Brain (organoid and tissue), 16 donors: ENCODE measurements at places on chromosomes 5 and 9.

- DNase-seq: no peak
Measured at GRCh38 chr5:76625087-76625815, 2.0 kb upstream of the F2RL2 start.

DNA sequence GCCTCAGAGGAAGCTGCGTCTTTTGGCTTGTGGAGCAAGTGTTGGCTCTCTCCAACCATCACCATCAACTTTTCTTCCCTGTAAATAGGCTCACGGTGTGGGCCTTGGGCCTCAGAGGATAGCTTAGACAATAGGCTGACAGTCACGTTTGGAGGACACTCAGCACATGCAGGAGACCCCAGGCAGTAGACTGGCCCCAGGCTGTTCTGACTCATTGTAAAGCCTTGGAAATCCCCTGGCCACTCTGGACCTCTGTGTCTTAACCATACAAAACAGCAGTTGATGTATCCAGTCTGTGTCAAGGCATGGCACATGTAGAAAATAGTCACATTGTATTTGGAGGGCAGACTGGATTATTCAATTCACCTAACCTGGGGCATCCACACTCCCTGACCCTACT is 18.6 kb downstream of the CD74 start:
- no peak for DNase-seq

- DNase-seq: no peak
Measured at GRCh38 chr9:93651521-93651950, 75.2 kb downstream of the PHF2 start.

GRCh38 chr9:87830446-87830845 is 52.2 kb upstream of the SPATA31E1 start:
- DNase-seq: no peak

- no peak for DNase-seq
Measured at GRCh38 chr9:136309806-136310220, 5.9 kb upstream of the CCDC187 start.

- DNase-seq: no peak
Measured at GRCh38 chr9:129182625-129183494, 4.8 kb upstream of the IER5L start.

- peak; percentile 42 for DNase-seq
Measured at GRCh38 chr9:114460513-114461199, 44.6 kb downstream of the WHRN start.

GRCh38 chr9:137984520-137985257 is 107.1 kb downstream of the CACNA1B start:
- DNase-seq: no peak

- DNase-seq: no peak
Measured at GRCh38 chr5:80439213-80439612, 31.3 kb downstream of the ZFYVE16 start.

- DNase-seq: no peak
Measured at GRCh38 chr9:9410736-9411135, 1202.1 kb downstream of the PTPRD start.

GRCh38 chr9:106752581-106752980 is 110.4 kb upstream of the ZNF462 start:
- no peak for DNase-seq

GRCh38 chr5:174617285-174617684 is 107.1 kb upstream of the MSX2 start:
- DNase-seq: no peak

GRCh38 chr5:176781054-176781375 is 29.3 kb upstream of the UNC5A start:
- peak; percentile 77 for DNase-seq

- no peak for DNase-seq
Measured at GRCh38 chr5:126446498-126447224, 23.5 kb downstream of the GRAMD2B start.

GRCh38 chr9:124707666-124708065 is 63.4 kb downstream of the NR6A1 start:
- DNase-seq: no peak

GRCh38 chr9:125343518-125344275 is 82.1 kb downstream of the GAPVD1 start:
- peak; percentile 57 for DNase-seq

- DNase-seq: no peak
Measured at GRCh38 chr5:154284433-154284832, 93.9 kb downstream of the GALNT10 start.

- no peak for DNase-seq
Measured at GRCh38 chr5:119009131-119009530, 20.8 kb upstream of the DTWD2 start.

- no peak for DNase-seq
Measured at GRCh38 chr5:67963789-67964519, 251.6 kb upstream of the PIK3R1 start.

- DNase-seq: no peak
Measured at GRCh38 chr9:87711857-87712800, 13.8 kb upstream of the CTSL start.

GRCh38 chr9:128809036-128809599 is 9.2 kb upstream of the ENDOG start:
- no peak for DNase-seq

- DNase-seq: peak; percentile 51
Measured at GRCh38 chr5:5270958-5271785, 131.0 kb downstream of the ADAMTS16 start.

DNA sequence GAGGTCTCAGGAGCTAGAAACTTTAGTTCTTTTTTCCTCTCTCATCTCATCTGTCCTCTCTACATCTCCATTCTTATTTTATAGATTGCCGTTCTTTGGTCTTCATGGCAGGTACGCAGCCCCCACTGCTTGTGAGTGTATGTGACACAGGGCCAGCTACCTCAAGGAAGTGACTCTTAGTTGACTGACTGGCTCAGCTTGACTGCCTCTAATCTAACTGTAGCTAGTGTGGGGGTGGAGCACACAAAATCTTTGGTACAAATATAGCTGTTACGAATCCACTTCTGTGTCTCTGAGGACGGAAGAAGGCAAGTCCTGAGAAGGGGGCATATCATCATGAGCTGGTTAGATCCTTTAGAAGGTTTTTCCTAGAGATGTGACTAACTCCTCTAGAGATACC is 19.8 kb upstream of the SPTAN1 start:
- DNase-seq: no peak

GRCh38 chr5:172095368-172096206 is 89.1 kb upstream of the FBXW11 start:
- DNase-seq: no peak

DNA sequence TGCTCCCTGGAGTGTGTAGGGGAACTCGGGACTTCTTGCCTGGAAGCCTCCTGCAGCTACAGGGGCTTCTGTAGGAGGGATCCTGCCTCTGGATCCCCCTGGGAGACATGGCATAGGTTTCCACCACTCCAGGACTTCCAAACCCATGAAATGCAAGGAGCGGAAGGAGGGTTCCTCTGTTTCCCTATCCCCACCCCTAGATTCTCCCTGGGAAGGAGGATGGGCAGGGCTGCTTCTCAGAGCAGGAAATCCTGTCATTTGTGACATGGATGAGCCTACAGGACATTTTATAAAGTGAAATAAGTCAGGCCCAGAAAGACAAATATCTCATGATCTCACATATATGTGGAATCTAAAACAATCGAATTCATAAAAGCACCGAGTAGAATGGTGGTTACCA is 23.5 kb upstream of the SLC25A48 start:
- no peak for DNase-seq

GRCh38 chr9:136616948-136617695 is 45.6 kb upstream of the EGFL7 start:
- DNase-seq: no peak

- no peak for DNase-seq
Measured at GRCh38 chr5:74095871-74096270, 469.9 kb downstream of the ARHGEF28 start.

DNA sequence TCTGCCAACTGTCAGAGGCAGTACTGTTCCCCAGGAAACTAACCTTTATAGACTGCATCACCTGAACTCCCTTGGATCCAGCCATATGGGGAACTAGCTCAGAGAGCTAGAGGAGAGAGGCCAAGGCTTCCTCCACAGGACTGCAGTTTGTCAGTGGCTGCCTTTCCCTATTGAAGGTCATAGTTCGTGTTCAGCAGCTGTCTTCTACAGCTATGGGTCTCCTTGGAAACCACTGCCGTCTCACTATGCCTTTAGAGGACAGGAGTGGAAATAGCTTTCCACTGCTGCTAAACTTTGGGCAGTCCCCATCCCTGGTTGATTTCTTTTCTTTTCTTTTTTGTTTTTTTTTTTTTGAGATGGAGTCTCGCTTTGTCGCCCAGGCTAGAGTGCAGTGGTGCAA is 4.4 kb upstream of the SLIT3 start:
- DNase-seq: no peak

DNA sequence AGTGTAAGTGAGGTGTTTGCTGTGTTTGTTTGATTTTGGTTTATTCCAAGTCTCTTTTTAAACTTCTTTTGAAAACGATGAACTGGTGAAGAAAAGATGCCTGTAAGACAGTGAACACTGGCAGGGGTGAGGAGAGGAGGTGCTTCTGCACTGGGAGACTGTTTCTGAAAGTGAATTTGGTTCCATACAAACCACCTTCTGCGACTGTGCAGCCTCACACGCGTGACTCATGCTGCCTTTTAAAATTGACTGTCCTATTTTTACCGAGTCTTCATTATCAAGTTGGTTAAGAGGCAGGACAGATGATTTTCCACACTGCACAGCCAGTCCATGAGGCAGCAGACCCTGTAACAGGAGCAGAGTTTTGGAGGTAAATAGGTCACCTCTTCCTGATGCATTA is 340.6 kb downstream of the MTRR start:
- no peak for DNase-seq

DNA sequence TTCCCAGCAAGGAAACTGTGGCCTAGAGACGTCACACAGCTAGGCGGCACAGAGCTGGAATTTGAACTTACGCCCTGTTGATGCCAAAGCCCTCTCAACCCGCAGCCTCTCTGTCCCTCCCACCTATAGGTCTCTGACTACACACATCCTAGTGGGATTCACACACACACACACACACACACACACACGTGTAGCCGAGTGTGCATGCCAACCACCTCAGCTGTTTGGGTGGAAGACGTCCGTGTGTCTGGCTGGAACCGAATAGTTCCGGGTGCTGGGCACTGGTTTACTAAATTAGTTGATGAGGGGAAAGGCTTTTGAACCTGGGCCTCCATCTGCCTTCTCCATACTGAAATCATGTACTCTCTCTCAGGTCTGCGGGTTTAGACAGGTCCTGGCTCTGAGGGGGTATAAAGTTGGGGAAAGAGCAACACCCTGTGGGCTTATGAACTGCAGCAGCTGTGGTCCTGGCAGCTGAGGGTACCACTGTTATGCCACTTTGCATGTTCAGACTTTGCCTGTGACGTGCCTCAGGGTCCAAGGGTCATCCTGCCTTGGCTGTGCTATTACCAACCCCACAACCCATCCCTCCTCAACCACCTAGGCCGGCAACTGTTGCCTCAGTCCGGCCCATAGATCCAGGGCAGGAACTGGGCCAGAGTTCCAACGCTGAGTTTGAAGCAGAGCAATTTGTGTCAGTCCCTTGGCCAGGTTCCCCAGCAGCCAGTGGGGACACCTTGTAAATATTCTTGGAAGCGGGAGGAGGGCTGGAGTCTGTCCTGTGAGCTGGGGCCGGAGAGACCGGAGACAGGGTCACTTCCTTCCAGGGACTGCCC is 50.5 kb downstream of the PSD2 start:
- no peak for DNase-seq

DNA sequence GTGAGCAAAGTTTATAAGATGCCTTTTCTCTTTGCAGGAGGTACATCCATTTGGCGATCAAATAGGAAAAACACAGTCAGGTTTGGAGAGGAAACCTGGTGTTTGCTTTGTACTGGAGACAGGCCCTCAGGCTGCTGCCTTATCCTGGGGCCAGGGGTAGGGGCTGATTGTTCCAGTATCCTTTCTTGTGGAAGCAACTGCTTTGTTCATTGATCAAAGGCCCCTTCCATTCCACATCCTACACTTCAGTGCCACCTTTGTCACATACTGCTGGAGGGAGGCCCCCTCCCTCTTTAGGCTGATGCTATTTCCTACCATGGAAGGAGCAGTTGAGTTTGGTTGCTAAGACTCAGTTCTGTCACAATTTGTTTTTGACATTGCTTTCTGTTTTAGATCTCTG is 778.1 kb downstream of the TLR4 start:
- no peak for DNase-seq

GRCh38 chr5:56815658-56816545 is 553 bp downstream of the MAP3K1 start:
- peak; percentile 50 for DNase-seq

DNA sequence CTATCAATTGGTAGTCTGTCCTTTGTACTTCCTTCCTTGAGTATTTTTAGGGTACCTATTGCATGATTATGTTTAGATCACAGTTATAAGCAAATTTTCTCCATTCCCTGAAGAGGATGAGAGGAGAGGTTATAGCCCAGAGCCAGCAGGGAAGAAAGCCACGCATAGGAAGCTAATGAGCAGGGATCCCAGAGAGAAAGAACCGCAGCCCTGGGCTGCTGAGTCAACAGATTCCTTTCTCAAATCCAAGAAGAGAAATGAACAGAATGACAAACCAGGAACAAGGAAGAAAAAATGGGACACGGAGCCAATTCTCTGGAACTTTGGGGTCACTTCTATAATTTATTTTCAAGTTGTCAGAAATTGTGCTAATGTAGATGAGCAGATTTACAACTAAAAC is 284.5 kb downstream of the RFX3 start:
- DNase-seq: peak; percentile 18

DNA sequence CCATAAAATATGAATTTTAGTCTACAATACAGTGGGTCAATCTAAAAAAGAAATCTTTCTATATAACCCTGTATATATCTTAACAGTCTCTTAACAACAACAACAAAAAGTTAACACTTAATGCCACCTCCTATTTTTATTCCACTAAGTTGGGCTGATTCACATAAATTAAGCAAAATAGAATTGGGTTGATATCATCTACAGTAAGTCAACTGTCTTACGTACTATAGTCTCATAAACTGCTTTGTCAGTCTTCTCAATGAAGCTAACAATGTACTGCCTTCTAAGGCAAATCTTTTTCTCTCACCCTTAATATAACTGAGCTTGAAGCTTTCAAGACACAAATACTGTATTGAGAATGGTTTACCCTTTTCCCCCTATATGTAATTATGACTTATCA is 185.7 kb downstream of the ADAMTS6 start:
- DNase-seq: no peak

DNA sequence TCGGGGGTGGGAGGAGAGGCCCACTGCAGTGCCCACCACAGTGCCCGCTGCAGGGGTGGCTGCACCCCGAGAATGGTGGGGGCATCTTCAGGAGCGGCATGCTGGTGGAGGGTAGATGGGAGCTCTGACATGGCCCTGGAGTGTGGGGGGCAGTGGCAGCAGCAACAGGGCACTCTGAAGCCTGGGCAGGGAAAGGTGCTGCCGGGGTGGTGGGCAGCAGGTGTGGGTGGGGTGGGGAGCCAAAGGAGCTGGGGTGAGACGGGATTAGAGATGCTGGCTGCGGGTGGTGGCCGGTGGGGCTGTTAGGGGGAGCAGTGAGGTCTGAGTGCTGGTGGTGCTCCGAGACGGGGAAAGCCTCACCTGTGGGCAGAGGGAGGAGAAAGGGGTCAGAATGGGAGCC is 18.0 kb downstream of the FAM193B start:
- no peak for DNase-seq
